ENCODE measurements at places on chromosomes 4 and X.

DNA sequence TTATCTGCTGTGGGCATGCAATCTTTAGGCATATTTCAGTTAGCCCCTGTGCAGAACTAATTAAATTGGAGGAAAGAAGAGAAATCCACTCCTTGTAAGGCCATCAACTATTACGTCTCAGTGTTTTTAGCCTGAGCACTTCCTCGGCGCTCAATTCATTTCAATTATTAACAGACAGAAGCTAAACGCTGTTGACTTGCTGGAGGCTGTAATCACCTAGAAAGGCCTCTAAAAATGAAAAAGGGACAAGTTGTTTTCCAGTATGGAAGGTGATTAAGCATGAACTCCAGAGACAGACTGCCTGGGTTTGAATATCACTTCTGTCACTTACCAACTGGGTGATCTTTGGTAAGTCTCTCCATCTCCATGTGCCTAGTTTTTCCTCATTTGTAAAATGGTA lies 59.6 kb downstream of the LEF1 start:
- DNase-seq, result no peak

- no peak for DNase-seq
Observed at GRCh38 chr4:132767901-132768300, 381.2 kb upstream of the PCDH10 start.

DNA sequence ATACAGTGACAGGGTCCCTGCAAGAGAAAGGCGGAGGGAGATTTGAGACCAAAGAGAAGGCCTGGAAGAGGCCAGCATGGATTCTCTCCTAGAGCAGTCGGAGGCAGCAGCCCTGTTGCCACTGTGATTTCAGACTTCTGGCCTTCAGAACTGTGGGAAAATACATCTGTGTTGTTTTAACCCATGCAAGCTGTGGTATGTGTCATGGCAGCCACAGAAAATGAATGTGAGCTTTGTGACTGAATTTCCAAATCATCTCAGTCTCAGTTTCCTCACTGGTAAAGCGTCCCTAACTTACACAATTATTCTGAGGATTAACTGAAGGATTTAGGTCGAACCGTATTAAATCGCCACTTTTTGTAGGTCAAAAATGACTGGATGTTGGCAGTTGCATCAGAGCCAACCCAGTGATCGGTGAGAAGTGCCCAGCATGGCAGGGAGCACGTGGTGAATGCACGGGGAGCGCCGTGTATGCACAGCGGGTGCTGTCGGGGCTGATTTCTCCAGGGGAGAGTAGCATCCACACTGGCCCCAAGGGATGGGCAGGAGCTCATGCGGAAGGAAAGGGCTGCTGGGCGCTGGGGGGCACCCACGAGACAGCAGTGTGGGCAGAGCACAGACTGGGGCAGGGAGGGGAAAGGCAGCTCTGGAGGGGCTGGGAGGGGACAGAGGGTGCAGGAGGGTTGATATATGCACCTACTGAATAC lies 23.8 kb upstream of the NSG1 start:
- no peak for DNase-seq

DNA sequence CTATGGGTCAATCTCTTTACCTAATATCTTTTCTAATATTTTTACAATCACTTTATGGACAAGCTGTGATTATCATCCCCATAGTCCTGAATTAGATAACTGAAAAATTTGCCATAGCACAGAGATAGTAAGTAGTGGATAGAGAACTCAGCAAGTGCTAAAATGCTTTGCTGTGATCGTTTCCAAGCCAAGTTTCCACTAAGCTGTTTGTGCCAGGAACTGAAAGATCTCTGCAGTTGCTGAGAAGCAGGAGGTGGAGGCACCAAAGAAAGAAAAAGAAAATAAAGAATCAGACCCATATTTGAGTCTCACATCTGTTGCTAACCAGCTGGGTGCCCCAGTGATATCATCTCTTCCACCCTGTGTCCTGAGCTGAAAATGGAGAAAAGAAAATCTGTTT lies 605.6 kb upstream of the BOD1L1 start:
- no peak for DNase-seq

DNA sequence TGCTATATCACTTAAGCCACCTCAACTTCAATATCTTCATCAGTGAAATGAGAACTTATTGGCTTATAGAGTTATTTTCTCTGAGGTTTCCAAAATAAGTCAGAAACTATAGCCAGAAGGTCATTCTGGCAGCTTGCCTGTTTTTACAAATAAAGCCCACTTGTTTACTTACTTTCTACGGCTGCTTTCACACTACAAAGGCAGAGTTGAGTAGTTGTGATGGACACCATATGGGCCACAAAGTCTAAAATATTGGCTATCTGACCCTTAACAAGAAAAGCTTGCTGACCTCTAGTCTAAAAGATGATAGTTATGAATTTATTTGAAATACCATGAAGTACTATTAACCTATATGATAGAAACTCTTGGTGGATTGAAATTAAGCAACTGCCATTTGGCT lies 67.3 kb upstream of the ATOH1 start:
- DNase-seq, result no peak

Data from stimulated activated CD4-positive, alpha-beta T cell treated with anti-CD3 and anti-CD28 coated beads, Interleukin-12 subunit alpha, Interleukin-12 subunit beta, amount 100 ng/mL, for 4 hours (primary cell).